ENCODE measurements at places on chromosomes 5 and 9.

GRCh38 chr9:17669206-17669605 is 90.3 kb downstream of the SH3GL2 start:
- no peak for DNase-seq

DNA sequence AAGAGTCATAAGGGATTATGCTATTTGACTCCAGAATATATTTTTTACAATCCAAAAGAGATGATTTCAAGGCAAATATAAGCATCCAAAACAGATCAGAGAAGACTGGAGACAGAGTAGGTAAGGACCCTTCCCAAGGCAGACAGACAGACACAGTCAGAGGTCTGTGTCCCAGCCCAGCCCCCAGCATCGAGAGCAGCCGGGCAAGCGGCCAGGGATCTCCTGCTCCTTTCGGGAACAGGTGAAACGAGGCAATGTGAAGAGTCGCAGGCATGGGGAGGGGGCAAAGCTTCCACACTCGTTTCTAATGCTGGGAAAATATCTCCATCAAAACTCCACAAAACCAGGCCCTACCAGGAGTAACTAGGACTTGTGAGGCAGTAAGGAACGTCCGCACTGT is 5.8 kb downstream of the PAEP start:
- no peak for DNase-seq

- DNase-seq, result no peak
Measured at GRCh38 chr9:68852941-68853340, 147.9 kb downstream of the PIP5K1B start.

- DNase-seq, result no peak
Measured at GRCh38 chr5:169697976-169698375, 60.9 kb downstream of the DOCK2 start.

- no peak for DNase-seq
Measured at GRCh38 chr9:134600371-134600770, 41.2 kb upstream of the COL5A1 start.

DNA sequence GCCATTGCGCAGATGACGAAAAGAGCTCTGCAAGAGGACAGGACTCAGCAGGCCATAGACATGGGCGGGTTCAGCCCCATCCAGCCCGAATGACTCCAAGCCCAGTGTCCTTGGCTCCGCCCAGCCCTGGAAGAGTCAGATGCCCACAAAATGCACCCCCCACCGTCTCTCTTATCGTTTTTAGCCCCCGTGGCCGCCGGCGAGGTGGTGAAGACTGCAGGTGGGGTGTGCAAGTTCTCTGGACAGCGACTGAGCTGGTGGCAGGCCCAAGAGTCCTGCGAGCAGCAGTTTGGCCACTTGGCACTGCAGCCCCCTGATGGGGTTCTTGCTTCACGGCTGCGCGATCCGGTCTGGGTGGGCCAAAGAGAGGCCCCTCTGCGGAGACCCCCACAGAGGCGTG is 2.1 kb downstream of the ADGRD2 start:
- no peak for DNase-seq

- DNase-seq, result no peak
Measured at GRCh38 chr9:89234205-89235067, 55.8 kb upstream of the SHC3 start.

- no peak for DNase-seq
Measured at GRCh38 chr5:81825237-81825636, 74.3 kb upstream of the SSBP2 start.

GRCh38 chr5:80357671-80358070 is 37.9 kb downstream of the SPZ1 start:
- no peak for DNase-seq

- DNase-seq, result no peak
Measured at GRCh38 chr5:145495196-145495595, 339.9 kb downstream of the PRELID2 start.

DNA sequence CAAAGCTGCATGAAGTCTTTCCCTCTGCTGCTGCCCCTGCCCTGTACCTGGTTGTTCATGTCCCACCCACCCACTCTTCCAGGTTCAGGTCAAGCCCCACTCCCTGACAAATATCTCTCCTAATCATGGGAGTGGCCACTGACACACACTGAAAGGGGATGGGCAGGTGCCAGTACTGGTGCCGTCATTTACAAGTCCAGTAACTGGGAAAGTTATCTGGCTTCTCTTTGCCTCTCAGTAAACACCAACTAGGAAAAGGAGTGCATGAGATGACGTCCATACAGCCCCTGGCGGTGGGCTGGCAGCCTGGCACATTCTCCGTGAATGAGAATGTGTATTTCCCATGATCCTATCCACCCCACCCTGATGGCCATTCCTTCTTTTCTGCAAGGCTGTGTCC is 225.2 kb downstream of the FSTL4 start:
- DNase-seq, result no peak

- DNase-seq, result no peak
Measured at GRCh38 chr5:149370878-149371277, 8.2 kb downstream of the IL17B start.

DNA sequence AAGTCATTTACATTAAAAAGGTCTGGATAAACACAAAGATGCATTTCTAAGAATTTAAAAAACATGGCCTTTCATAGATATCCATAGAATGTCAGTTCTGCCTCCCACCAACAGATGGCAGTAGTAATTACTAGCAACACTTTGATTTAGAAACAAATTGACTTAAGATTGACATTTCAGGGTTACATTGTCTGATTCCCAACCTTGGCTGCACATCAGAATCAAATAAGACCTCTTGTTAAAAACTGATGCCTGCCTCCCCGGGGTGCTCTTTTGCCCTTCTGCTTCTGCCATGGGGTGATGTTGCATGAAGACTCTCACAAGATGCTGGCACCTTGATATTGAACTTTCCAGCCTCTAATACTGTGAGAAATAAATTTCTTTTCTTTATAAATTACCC is 146.2 kb upstream of the GPR151 start:
- DNase-seq, result no peak

DNA sequence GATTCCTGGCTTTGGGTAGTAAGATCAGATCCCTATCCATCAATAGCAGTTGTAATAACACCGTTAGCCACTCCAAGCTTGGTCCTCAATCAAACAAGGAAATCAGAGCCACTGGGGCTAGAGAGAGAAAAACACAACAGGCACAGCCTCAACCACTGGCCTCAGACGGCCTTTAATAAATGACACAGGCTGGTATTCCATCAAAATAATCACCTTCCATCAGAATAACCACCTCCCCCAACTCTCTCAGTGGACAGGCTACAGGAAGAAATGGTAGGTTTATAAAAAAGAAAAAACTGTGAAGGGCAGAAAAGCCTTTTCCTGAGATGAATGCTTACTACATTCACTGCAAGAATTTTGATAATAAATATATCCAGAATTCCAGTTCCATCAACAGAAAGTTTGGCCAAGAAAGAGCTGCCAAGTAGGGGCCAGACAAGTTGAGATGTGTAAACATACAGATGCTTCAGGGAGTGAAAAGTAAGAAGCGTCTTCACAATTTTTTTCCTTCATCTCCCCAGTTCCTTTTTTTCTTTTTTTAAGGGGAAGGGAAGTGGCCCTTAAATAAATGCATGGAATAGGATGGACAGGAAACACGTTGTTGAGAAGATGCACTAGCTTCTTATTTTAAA is 5.5 kb downstream of the FOXD1 start:
- no peak for DNase-seq

DNA sequence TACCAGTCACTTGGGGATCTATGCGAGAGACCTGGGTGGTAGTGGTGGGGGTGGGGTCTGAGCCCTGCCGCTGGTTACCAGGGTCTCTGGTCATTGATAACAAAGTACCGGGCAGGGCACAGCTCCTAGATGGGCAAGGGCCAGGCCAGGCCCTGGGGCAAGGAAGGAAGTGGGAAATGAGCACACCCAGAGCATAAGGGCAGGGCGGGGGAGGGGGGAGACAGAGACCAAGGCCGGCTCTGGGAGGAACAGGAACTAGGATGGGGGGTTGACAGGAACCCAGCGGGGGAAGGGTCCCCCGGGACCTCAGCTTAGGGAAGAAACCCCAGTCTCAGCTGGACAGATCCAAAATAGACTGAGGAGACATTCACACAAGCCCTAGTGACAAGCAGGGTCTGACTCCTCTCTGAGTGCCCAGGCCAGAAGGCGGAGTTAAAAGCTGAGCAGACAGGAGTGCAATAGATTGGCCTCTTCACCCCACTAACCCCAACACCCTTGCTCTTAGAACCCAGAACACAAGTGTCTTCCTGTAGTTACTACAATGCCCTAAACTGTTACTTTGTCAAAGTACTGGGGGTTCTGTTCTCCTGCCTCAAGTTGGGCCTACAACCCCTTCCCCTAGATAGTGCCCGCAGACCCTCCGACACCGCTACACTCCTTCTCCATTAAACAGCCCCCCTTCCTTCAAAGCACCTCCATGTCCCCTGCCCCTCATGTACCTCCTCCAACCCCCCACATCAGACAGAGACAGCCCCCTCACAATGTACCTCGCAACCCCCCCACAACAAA is 628 bp downstream of the ATOSB start:
- no peak for DNase-seq

GRCh38 chr5:148793261-148793660 is 33.1 kb upstream of the ADRB2 start:
- no peak for DNase-seq

DNA sequence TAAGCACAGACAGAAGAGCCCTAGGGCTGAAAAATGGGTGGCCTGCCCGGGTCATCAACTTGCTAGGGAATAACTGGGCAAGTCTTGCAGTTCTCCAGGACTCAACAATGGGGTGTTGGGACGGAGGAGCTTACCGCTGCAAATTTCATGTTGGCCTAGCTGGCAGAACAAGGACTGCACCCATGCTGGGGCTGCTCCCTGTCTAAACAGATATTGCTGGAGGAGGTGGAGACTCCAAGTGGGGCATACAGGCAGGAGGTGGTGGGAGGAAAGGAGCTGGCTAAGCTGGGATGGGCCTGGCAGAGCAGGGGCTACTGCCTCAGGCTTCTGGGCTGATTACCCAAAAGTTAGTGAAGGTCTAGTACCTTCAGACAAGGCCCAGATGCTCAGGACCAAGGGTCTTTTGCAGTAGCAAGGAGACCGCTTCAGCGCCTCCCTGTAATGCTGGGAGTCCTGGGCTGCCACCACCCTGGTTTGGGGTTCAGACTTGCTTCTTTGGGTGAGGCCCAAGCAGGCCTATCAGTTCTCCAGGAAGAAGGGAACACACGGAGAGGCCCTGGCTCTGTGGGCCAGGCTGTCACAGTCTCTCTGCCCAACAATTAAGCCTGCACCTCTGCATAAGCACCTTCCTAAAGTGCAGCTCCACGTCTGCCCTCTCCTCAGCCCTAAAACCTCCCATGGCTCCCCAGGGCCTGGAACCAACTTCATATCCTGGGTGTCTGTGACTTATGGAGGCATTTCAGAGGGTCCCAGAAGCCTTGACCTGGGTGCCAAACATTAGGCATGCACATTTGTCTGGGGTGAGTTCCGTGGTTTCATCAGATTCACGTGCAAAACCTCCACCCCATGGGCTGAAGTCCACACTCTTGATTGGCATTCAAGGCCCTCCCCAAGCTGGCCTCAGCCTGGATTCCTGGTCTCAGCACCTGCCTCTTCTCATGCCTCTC is 24.2 kb upstream of the KIF12 start:
- no peak for DNase-seq

Measured in activated CD8-positive, alpha-beta memory T cell treated with anti-CD3 and anti-CD28 coated beads, Interleukin-2, amount 50 U/mL, for 4 hours (primary cell).